ENCODE measurements at places on chromosomes 7 and 10.

DNA sequence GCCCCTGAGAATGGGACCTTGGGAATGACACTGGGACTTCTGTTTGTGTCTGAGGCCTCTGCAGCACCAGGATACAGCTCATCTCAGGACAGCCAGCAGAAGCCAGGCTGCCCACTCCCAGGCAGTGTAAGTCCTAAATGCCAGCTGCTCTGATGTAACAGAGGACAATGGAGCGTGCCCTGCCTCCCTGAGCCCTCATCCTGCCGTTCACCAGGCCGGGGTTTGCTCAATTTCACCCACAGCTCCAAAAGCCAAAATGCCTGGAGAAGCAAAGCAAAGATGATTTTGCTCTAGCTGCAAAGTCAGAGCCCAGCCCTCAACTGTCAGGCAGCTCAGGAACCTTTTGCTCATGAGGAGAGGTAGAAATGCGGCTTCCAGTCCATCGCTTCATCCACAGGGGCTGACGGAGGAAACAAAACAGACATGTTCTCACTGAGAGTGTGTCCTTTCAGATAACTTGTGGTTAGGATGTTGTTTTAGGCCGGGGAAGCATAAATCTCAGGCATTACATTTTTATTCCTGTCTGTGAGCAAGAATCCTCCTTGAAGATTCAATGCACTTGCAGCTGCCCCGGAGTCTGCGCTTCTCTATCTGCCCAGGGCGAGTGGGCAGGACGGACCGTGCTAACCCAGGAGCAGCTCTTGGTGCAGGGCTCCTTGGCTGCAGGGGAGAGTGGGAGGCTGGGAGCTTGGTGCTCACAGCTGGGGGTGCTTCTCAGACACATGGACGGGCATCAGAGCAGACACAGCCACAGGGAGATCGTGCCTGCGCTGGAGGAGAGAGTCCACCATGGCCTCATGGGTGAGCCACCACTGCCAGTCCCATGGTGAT is 83.2 kb upstream of the CHST15 start:
- no peak for DNase-seq

DNA sequence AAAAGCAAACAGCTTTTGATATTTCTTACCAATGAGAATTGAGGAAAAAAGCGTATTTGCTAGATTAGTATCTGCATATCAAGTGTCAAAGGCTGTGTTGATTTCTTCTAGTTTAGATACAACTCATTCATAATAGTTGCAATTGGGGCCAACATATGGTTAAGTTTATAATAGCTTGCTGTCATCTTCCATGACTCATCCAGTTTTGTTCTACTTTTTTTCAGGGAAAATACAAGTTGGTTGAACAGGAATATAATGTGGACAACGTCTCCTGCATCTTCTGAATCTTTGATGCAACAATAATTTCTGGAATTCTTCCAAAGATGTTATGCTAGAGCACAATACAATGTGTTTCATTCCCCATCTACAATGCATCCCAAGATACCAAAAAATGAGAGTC is 182.0 kb downstream of the THSD7A start:
- DNase-seq: no peak

DNA sequence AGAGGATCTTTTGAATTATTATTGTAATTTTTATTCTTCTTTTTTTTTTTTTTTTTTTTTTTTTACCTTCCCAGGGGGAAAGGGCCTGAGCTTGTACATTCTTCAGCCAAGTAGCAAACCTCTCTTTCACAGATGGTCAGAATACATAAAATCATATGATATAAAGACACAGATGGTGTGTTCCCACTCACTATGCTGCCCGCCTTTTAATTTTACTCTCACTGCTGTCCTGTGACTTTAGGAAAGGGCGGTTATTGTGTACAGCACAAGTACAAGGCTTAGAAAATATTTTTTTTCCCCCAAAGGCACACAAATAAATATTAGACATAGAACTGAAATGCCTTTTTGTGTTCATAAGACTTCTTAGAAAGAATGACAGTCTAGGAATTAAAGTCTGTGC is 213.6 kb downstream of the RPS24 start:
- DNase-seq: no peak

- no peak for DNase-seq
Observed at GRCh38 chr10:130045091-130045652, 65.5 kb downstream of the C10orf143 start.

- no peak for DNase-seq
Observed at GRCh38 chr7:36408589-36408988, 18.9 kb downstream of the ANLN start.

- DNase-seq: no peak
Observed at GRCh38 chr10:59898125-59898835, 8.1 kb downstream of the CCDC6 start.

DNA sequence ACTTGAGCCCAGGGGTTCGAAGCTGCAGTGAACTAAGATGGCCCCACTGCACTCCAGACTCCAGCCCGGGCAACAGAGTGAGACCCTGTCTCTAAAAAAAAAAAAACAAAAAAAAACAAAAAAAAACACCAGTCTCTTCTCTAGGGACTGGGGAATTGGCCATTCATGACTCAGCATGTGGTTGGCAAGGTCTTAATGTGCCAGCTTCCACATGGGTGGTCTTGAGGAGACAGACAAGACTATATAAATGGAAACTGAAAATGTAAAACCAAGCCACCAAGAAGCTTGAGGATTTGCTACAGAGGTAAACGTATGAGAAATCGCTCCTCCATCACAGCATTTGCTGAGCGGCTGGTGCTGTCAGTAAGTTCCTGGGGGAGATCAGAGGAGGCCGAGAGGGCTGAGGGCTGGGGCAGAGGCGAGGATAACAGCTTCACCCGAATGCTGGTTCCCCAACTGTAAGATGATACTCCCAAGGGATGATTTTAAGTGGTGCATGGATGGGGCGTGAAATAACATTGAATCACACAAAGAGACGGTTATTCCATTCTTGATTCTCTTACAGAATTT is 128.7 kb downstream of the C10orf105 start:
- DNase-seq: no peak

DNA sequence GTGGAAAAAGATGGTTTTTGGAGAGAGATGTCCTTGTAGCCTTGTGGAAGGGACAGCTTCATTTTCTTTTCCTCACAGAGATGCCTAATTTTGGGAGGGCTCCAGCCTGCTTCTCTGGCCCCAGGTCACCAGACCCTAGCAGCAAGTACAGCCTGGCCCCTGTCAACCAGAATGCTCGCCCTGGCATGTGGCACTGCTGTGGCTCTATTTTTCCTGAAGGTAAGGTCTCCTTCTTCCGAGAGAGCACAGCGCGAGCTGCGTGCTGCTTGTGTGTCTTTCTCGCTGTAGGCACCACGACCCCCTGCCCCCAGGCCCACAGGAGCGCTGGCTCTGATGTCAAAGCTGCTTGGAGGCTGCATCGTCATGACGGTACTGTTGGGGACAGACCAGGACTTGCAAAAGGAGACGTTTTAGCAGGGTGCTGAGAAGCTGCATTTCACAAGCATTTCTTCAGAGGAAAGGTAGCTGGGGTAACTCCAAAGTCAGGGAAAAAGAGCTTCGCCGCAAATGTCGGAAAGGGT is 58.7 kb downstream of the CLEC2L start:
- DNase-seq: no peak

GRCh38 chr7:26485367-26485934 is 193.8 kb downstream of the SNX10 start:
- DNase-seq: no peak

GRCh38 chr10:99411546-99411945 is 18.9 kb downstream of the GOT1 start:
- no peak for DNase-seq

- no peak for DNase-seq
Observed at GRCh38 chr7:26627891-26628341, 236.5 kb downstream of the SKAP2 start.
